ENCODE measurements at places on chromosomes 3 and 15.

DNA sequence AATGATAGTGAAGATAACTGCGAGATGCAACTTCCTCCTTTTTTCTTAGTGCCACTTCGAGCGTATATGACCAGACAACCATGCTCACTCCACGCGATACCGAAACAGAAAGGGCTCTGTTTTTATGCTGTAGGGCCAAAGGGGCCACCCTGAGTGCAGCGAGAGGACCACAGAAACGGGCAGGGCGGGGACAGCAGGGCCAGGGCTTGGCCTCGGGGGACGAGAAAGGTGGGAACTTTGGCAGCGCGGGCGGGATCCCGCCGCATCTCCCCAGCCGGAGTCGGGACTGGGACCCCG lies 483 bp downstream of the VPS13C start:
- H3K27me3 ChIP-seq: no peaks in the 10 kb centered on the region
- H3K36me3 ChIP-seq: no peaks in the 10 kb centered on the region
- H3K4me1 ChIP-seq: peaks cover 43% of the 10 kb centered on the region

DNA sequence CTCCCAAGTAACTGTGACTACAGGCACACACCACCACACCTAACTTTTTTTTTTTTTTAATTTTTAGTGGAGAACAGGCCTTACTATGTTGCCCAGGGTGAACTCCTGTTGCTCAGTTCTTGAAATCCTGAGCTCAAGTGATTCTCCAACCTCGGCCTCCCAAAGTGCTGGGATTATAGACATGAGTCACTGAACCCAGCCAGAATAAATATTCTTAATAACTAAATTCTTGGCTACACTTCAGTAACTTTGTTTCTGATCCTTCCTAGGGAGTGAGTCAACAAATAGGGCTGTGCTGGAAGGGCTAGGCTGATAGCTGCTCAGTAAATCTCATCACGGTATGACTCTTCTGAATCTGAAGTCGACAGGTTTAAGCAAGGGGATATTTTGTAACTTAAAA lies 56.6 kb downstream of the P3H2 start:
- no peak for DNase-seq
- no peaks in the 10 kb centered on the region for H3K4me1 ChIP-seq
- H3K36me3 ChIP-seq: no peaks in the 10 kb centered on the region
- no peak overlapping the region for H3K4me3 ChIP-seq
- no peaks in the 10 kb centered on the region for H3K27me3 ChIP-seq

- no peak overlapping the region for H3K27ac ChIP-seq
- no peak for DNase-seq
- H3K36me3 ChIP-seq: peaks cover 18% of the 10 kb centered on the region
- H3K4me3 ChIP-seq: no peak overlapping the region
- H3K27me3 ChIP-seq: no peaks in the 10 kb centered on the region
- H3K4me1 ChIP-seq: peaks cover 45% of the 10 kb centered on the region
These were observed 10.7 kb downstream of the TADA3 start for GRCh38 chr3:9781551-9781950.

DNA sequence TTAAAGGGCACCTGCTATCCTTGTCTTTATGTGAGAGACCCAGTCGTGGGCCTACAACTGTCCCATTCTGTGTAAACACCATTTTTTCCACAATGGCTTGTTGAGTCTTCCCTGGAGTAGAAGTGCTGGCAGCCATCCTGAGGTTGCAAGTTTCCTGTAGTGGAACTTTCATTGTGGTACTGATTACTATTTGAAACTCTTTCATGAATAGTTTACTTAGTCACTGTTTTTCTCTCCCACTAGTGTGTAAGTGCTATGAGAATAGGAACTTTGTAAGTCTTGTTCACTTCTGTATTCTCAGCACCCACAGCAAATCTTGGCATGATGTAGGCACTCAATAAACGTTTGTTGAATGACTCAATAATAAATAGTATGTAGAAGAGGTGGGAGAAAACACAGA lies 48.6 kb downstream of the RARB start:
- no peak overlapping the region for H3K27ac ChIP-seq
- no peak for DNase-seq
- H3K27me3 ChIP-seq: no peaks in the 10 kb centered on the region
- H3K4me3 ChIP-seq: no peak overlapping the region

DNA sequence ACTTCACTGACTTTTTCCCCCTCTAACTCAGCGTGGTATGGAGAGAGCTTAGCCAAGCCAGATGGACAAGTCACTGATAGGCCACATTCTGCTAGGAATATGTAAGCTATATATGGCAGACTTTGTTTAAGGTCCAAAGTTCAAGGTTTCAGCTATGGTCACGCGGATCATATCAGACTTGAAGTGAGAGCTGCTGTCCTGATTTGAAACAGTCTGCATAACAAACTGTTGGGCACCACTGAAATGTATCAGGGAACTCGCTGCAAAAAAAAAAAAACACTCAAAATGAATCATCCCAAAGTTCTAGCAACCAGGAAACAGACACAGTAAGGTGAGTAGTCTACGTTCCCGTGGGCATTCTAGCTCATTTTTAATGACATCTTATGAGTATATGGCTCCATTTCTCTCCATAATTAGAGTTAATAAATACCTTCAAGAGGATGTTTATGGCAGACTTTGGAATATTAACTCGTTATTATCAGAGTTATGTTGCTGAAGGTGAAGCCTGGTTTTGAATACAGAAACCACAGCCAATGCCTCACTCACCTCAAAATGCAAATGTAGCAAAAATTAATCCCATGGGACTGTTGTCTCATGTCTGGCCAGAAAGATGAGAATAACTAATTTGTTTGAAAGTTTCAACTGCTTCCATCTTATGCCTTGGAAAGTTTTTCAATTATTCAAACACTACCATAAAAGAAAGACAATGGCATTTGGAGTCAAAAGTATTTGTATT lies 12.3 kb downstream of the DPH3 start:
- peaks cover 3% of the 10 kb centered on the region for H3K4me1 ChIP-seq
- no peak for DNase-seq
- no peaks in the 10 kb centered on the region for H3K36me3 ChIP-seq
- H3K27ac ChIP-seq: no peak overlapping the region
- no peak overlapping the region for H3K4me3 ChIP-seq
- H3K27me3 ChIP-seq: no peaks in the 10 kb centered on the region

- H3K4me3 ChIP-seq: no peak overlapping the region
- no peak for DNase-seq
- no peaks in the 10 kb centered on the region for H3K27me3 ChIP-seq
These were observed 355.0 kb downstream of the RBMS3 start for GRCh38 chr3:29635888-29636287.

- no peaks in the 10 kb centered on the region for H3K27me3 ChIP-seq
- no peak overlapping the region for H3K4me3 ChIP-seq
- no peaks in the 10 kb centered on the region for H3K4me1 ChIP-seq
These were observed 256.0 kb upstream of the STAC start for GRCh38 chr3:36124118-36124796.

GRCh38 chr3:49610666-49611280 lies 56.5 kb downstream of the BSN start:
- H3K4me3 ChIP-seq: no peak overlapping the region
- no peaks in the 10 kb centered on the region for H3K27me3 ChIP-seq
- H3K27ac ChIP-seq: no peak overlapping the region

DNA sequence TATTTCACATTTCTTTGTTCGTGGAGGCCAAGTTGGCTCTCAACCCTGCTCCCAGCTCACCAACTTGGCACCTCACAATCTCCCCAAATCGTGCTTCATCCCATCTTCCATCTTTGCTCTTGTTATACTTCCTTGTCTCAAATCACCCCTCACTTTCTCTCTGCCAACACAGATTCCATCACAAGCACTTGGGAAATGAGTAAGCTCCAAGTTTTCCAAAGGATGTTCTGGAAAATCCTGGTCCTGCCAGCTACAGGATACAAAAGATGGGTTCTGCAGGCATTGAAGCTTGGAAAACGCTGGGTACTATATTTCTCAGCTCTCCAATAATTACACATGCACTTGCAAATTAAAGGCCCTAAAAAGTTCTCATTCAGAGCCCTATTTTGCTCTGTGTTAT lies 4.1 kb upstream of the TM4SF4 start:
- H3K27ac ChIP-seq: no peak overlapping the region
- no peaks in the 10 kb centered on the region for H3K36me3 ChIP-seq
- H3K27me3 ChIP-seq: no peaks in the 10 kb centered on the region
- H3K4me1 ChIP-seq: no peaks in the 10 kb centered on the region
- no peak overlapping the region for H3K4me3 ChIP-seq

DNA sequence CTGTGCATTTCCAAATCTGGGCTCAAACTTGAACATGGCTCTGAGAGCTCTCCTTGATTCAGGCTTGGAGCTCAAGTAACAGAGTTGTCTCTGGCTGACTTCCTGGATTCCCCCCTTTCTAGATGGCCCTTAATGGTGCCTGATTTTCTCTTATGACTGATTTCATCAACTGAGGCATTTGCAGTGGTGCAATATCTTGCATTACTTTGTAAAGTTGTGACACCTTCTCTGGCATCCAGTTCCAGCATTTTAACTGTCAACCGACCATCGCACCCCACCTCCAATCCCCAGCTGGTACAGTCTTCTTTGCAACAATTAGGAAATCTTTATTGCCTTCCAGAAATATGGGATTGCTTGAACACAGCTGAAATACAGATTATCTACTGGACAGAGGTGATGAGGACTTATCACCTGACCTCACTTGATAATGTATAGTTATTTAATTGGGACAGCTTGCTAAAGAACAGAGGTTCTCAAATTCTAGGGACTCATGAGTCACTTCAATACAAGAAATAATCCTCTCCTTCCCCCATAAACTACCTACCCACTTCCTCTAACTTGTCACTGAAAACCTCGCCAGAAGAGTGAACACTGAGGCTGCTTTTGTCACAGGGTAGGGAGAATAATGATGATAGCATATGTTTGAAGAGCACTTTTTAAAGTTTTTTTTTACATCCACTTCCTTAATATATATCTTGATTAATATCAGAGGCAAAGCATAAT lies 41.8 kb downstream of the FILIP1L start:
- no peak for DNase-seq
- no peak overlapping the region for H3K27ac ChIP-seq
- no peaks in the 10 kb centered on the region for H3K36me3 ChIP-seq
- H3K4me3 ChIP-seq: no peak overlapping the region
- peaks cover 40% of the 10 kb centered on the region for H3K4me1 ChIP-seq

All from CD4-positive, alpha-beta memory T cell (primary cell).